H54 (cell line): ENCODE measurements at places on chromosomes 5 and 9.

- DNase-seq, result no peak
These were observed 7.9 kb downstream of the SNCAIP start for GRCh38 chr5:122319897-122320296.

- DNase-seq, result no peak
These were observed 15.2 kb downstream of the TRAF1 start for GRCh38 chr9:120911295-120911837.

- no peak for DNase-seq
These were observed 336.1 kb downstream of the DRD1 start for GRCh38 chr5:175107865-175108264.

- peak; percentile 83 for DNase-seq
These were observed 36.6 kb upstream of the SPTLC1 start for GRCh38 chr9:92151691-92152393.
